ENCODE measurements at places on chromosomes 7 and 10.

DNA sequence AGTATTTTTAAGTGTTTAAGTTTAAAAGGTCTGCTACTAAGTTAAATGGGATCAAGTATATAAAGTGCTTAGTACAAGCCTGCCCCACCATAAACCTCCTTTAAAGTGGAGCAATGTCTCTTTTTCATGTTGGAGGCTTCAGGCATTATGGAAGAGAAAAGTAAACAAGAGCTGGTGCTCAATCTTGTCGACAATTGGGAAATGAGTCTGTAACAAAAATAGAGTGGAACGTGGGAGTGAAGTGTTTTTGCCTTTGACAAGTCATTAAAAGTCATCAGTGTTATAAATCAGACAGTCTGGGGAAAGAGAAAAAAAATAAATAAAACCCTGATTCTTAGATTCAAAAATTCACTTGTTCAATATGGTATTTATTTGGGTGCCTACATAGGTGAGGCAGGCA lies 44.7 kb downstream of the DNAJC12 start:
- H3K27ac ChIP-seq = no peak overlapping the region
- no peak for DNase-seq
- H3K36me3 ChIP-seq = no peaks in the 10 kb centered on the region
- peaks cover 2% of the 10 kb centered on the region for H3K4me1 ChIP-seq
- peaks cover 3% of the 10 kb centered on the region for H3K27me3 ChIP-seq
- H3K4me3 ChIP-seq = no peak overlapping the region

DNA sequence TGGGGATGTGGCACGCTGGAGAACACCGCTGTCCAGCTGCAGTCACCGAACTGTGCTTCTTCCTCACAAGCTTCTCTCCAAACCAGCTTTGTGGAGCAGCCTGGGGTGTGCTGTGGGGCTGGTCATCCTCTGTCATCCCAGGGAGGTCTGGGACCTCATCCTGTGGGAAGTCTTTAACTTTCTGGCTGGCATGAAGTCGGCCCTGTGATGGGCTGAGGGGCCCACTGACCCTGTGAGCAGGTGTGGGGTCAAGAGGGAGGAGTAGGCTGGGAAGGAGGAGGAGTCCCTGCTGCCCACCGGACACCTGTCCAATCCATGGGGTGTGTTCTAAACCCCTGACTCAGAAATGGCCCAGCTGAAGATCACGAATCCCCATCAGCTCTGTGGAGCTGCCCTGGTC lies 136.2 kb upstream of the SHH start:
- peaks cover 4% of the 10 kb centered on the region for H3K36me3 ChIP-seq
- DNase-seq = no peak
- no peak overlapping the region for H3K4me3 ChIP-seq

DNA sequence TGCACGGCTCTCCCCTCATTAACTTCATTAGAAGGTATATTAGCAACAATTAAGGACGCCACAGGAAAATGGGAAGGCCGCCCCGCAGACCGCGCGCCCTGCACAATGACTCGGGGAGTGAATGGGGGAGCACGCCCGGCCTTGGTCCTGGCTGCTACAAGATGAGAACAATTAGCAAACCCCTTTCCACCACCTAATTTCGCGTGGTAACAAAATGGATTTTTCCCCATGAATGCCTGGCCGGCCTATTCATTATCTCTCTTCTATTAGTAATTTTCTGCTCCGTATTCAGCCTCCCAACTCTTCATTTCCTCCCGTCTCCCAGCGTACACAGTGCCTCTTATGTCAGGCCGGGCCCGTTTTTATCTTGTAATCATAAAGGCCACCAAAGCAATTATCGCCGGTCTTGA lies 346.9 kb downstream of the DNAJB6 start:
- no peak for DNase-seq
- peaks cover 82% of the 10 kb centered on the region for H3K27me3 ChIP-seq
- peak overlapping the region; percentile 16 for H3K4me3 ChIP-seq
- H3K4me1 ChIP-seq = peaks cover 3% of the 10 kb centered on the region

DNA sequence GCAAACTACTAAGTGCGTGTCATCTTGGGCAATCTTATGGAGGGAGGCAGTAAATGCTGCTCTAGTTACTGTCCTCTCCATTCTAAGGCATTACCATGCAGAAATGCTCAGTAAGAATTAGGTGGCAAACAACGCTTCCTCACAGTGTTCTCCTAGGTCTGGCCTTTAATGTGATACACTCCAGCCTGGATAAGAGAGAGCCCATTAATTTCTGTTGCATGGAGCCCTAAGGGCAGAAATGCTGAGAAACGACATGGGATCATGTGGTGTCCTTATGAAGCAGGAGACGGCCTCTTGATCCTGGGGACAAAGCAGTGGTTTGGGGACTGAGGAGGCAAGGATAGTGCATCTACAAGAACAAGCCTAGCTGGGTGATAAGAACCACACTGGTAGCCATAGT lies 44.0 kb downstream of the SLC25A13 start:
- DNase-seq = no peak
- H3K4me3 ChIP-seq = no peak overlapping the region
- no peaks in the 10 kb centered on the region for H3K27me3 ChIP-seq
- peaks cover 17% of the 10 kb centered on the region for H3K36me3 ChIP-seq
- no peaks in the 10 kb centered on the region for H3K4me1 ChIP-seq

- H3K27ac ChIP-seq = no peak overlapping the region
- DNase-seq = no peak
- H3K36me3 ChIP-seq = peaks cover 5% of the 10 kb centered on the region
- no peaks in the 10 kb centered on the region for H3K27me3 ChIP-seq
- peaks cover 10% of the 10 kb centered on the region for H3K4me1 ChIP-seq
- no peak overlapping the region for H3K4me3 ChIP-seq
Observed at GRCh38 chr10:24674892-24675632, 48.6 kb downstream of the ARHGAP21 start.

GRCh38 chr7:8261711-8262695 lies at the start of gene ICA1:
ICA1 (minus strand) TSS chr7:8262167; CDS start chr7:8235926, 26,241 bp downstream.
- H3K4me3 ChIP-seq = peak within 1 kb of the TSS; percentile 89
- peak within 1 kb of the TSS; percentile 96 for H3K27ac ChIP-seq
- DNase-seq = peak; percentile 74
- H3K27me3 ChIP-seq = no peaks in the 10 kb centered on the region
- H3K36me3 ChIP-seq = no peaks in the 10 kb centered on the region

DNA sequence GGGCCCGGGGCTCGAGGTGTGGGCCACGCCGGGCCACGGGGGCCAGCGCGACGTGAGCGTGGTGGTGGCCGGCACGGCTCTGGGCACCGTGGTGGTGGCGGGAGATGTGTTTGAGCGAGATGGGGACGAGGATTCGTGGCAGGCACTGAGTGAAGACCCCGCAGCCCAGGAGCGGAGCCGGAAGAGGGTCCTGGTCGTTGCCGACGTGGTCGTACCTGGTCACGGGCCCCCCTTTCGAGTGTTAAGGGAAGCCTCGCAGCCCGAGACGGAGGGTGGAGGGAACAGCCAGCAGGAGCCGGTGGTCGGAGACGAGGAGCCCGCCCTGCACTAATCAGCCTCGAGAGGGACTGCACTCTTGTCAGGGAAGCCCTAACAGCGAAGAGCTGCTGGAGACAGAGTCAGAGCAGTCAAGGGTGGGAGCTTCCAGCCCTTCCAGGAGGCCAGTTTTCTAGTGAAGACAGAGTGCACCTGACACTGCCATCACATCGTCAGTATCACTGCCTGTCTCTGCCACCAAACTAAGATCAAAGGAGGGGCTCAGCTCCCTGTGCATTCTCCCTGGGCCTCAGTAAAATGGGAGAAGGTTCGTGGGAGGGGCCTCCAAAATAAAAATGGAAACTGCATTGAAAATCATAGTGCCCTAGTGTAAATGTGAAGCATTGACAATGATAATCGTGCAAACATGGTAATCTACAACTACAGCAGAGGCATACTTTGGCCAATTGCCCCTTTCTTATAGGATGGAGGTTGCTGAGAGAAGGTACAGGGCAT lies 1.3 kb downstream of the MBLAC1 start:
- peaks cover 5% of the 10 kb centered on the region for H3K4me1 ChIP-seq
- peaks cover 9% of the 10 kb centered on the region for H3K27me3 ChIP-seq
- H3K36me3 ChIP-seq = no peaks in the 10 kb centered on the region
- H3K4me3 ChIP-seq = peak overlapping the region; percentile 76

- no peak overlapping the region for H3K4me3 ChIP-seq
- H3K27me3 ChIP-seq = no peaks in the 10 kb centered on the region
- H3K27ac ChIP-seq = no peak overlapping the region
- peaks cover 7% of the 10 kb centered on the region for H3K36me3 ChIP-seq
Observed at GRCh38 chr10:110931769-110932381, 12.5 kb downstream of the SHOC2 start.

DNA sequence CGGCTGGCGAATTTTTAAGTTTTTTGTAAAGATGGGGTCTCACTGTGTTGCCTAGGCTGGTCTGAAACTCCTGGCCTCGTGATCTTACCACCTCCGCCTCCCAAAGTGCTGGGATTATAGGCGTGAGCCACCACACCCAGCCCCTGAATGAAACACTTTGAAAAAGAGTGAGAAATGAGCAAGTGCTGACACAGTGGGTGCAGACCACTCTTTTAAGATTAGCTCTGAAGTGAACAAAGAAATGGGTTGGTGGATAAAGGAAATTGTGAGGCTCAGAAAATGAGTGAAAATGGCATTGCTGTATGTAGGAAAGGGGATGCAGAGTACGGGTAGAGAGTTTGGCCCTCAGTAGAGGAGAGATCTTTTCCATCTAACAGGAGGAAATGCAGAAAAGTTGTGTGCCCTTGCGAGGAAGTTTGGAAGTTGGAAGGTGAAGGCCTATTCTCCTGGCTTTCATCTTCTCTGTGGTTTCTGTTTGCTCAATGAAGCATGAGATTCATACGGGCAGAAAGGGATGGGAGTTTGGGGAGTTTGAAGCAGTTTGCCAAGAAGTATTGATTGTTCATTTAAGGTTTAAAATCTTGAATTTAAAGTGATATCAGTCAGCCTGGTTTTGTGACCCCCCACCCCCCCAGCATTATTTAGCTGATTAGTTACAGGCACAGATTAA lies 11.0 kb downstream of the MAPK8 start:
- H3K4me3 ChIP-seq = no peak overlapping the region
- no peaks in the 10 kb centered on the region for H3K4me1 ChIP-seq
- no peak for DNase-seq
- no peaks in the 10 kb centered on the region for H3K27me3 ChIP-seq
- H3K27ac ChIP-seq = no peak overlapping the region
- H3K36me3 ChIP-seq = no peaks in the 10 kb centered on the region

- no peak overlapping the region for H3K4me3 ChIP-seq
- H3K36me3 ChIP-seq = no peaks in the 10 kb centered on the region
- H3K27me3 ChIP-seq = peaks cover 12% of the 10 kb centered on the region
- DNase-seq = no peak
- no peaks in the 10 kb centered on the region for H3K4me1 ChIP-seq
- no peak overlapping the region for H3K27ac ChIP-seq
Observed at GRCh38 chr10:22494007-22494406, 148.7 kb downstream of the SPAG6 start.

- peaks cover 38% of the 10 kb centered on the region for H3K27me3 ChIP-seq
- no peak overlapping the region for H3K4me3 ChIP-seq
- no peak for DNase-seq
- no peaks in the 10 kb centered on the region for H3K36me3 ChIP-seq
Observed at GRCh38 chr10:100890673-100891317, 22.0 kb upstream of the SLF2 start.

- no peak for DNase-seq
- peaks cover 3% of the 10 kb centered on the region for H3K4me1 ChIP-seq
- H3K36me3 ChIP-seq = peaks cover 35% of the 10 kb centered on the region
- no peak overlapping the region for H3K27ac ChIP-seq
Observed at GRCh38 chr7:131400681-131401176, 73.1 kb downstream of the MKLN1 start.

GRCh38 chr10:123087348-123087747 lies 48.4 kb upstream of the HMX3 start:
- no peak overlapping the region for H3K27ac ChIP-seq
- peaks cover 15% of the 10 kb centered on the region for H3K27me3 ChIP-seq
- no peaks in the 10 kb centered on the region for H3K36me3 ChIP-seq
- no peak overlapping the region for H3K4me3 ChIP-seq
- no peaks in the 10 kb centered on the region for H3K4me1 ChIP-seq

GRCh38 chr7:43071604-43072003 lies 40.8 kb upstream of the HECW1 start:
- H3K4me1 ChIP-seq = peaks cover 6% of the 10 kb centered on the region
- peak overlapping the region; percentile 86 for H3K27ac ChIP-seq
- DNase-seq = no peak
- no peak overlapping the region for H3K4me3 ChIP-seq
- no peaks in the 10 kb centered on the region for H3K27me3 ChIP-seq
- H3K36me3 ChIP-seq = no peaks in the 10 kb centered on the region

- peaks cover 3% of the 10 kb centered on the region for H3K27me3 ChIP-seq
- no peak for DNase-seq
- H3K27ac ChIP-seq = no peak overlapping the region
Observed at GRCh38 chr10:14240253-14241189, 90.2 kb downstream of the FRMD4A start.

- peaks cover 4% of the 10 kb centered on the region for H3K4me1 ChIP-seq
- no peak overlapping the region for H3K4me3 ChIP-seq
- no peaks in the 10 kb centered on the region for H3K36me3 ChIP-seq
Observed at GRCh38 chr10:77716458-77717317, 79.1 kb upstream of the KCNMA1 start.

DNA sequence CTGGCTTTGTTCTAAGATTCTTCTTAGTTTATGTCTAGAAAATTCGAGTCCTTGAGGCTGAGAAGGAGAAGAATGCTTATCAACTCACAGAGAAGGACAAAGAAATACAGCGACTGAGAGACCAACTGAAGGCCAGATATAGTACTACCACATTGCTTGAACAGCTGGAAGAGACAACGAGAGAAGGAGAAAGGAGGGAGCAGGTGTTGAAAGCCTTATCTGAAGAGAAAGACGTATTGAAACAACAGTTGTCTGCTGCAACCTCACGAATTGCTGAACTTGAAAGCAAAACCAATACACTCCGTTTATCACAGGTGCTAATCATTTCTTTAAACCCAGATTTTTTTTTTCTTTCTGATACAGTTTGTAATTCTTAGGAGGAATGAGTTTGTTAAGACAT lies 6.7 kb downstream of the CEP55 start:
- no peak overlapping the region for H3K27ac ChIP-seq
- peaks cover 2% of the 10 kb centered on the region for H3K36me3 ChIP-seq
- no peaks in the 10 kb centered on the region for H3K27me3 ChIP-seq
- H3K4me1 ChIP-seq = peaks cover 5% of the 10 kb centered on the region

GRCh38 chr10:60870803-60871202 lies 73.2 kb downstream of the RHOBTB1 start:
- no peak overlapping the region for H3K27ac ChIP-seq
- H3K4me3 ChIP-seq = no peak overlapping the region
- H3K36me3 ChIP-seq = peaks cover 28% of the 10 kb centered on the region
- no peak for DNase-seq

DNA sequence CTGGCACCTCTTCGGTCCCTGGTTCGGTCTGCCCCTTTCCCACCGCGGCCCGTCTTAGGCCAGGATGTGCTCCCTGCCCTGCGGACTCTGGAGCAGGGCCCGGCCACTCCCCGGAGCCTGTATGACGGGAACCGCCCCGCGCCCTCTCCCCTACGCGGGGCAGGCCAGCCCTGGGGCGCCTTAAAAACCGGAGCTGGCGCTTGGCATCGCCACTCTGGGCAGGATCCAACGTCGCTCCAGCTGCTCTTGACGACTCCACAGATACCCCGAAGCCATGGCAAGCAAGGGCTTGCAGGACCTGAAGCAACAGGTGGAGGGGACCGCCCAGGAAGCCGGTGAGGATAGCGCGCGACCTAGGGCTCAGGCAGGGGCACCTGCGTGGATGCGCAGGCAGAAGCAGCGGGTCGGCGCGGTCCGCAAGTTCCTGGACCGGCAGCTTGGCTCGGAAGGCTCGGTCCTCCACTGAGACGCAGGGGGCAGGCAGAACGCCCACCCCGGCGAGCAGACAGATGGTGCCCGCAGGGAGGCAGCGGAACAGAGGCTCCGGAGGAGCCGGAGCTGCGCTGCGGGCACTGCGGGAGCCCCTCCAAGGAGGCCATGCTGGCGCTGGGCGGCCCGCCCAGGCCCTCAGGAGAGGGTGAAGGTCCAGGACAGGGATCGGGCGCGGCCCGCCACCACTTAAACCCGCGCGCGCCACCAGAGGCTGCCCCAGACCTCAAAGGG lies at the start of gene ADIRF:
Gene ADIRF (plus strand): TSS at position 212 of the 723 bp plus-strand sequence. CDS start 63 bp downstream, at position 275.
- no peak for DNase-seq
- peaks cover 26% of the 10 kb centered on the region for H3K27me3 ChIP-seq
- H3K36me3 ChIP-seq = no peaks in the 10 kb centered on the region
- peaks cover 22% of the 10 kb centered on the region for H3K4me1 ChIP-seq
- H3K4me3 ChIP-seq = no peak within 1 kb of the TSS
